ENCODE measurements at places on chromosomes 4 and X.

DNA sequence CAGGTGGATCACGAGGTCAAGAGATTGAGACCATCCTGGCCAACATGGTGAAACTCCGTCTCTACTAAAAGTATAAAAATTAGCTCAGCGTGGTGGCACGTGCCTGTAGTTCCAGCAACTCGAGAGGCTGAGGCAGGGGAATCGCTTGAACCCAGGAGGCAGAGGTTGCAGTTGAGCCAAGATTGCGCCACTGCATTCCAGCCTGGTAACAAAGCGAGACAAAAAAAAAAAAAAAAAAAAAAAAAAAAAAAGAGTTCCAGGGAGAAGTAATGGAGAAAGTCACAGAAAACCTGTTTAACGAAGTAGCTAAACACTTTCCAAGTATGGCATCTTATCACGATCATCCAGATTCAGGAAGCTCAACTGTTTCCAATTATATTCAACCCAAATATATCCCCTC lies 10.9 kb downstream of the KLHL4 start:
- DNase-seq, result no peak

GRCh38 chr4:986428-986878 lies 391 bp upstream of the IDUA start:
- DNase-seq, result no peak

DNA sequence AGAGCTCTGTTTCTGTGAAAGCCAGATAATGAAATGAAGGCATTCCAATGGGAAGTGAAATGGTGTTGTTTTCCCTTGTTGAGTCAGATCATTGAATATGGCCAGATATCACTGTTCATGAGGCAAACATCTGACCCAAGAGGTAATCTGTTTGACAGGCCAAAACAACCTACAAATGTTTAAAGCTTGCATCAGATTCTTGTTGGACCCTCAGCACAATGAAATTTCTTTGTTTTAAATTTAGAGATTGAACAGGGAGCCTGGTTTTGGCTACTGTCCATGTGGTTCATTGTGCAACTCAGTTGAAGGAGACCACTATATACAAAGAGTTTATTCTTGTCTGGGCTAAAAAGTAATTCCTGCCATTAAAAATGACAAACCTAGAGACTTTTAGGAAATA lies 159.1 kb downstream of the AFF2 start:
- no peak for DNase-seq

- DNase-seq, result no peak
These were observed 368.3 kb upstream of the GNPDA2 start for GRCh38 chr4:45094684-45095083.

- DNase-seq, result no peak
These were observed 103.6 kb downstream of the PRKX start for GRCh38 chrX:3609810-3610209.

GRCh38 chrX:40012039-40012867 lies 85.5 kb downstream of the BCOR start:
- no peak for DNase-seq

DNA sequence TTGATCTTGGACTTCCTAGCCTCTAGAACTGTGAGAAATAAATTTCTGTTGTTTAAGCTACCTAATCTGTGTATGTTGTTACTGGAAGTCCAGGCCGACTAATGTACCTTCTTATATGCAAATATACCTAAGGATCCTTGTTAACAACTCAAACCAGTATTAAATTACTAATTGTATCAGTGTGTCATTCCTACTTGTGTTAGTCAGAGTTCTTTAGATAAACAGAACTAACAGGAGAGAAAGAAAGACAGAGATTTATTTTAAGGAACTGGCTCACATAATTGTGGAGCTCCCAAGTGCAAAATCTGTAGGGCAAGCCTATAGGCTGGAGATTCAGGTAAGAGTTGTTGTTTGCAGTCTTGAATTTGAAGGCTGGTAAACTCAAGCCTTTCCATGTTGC lies 120.0 kb downstream of the ADGRL3 start:
- no peak for DNase-seq

- peak; percentile 1 for DNase-seq
These were observed 57.8 kb downstream of the HEPH start for GRCh38 chrX:66221856-66222255.

DNA sequence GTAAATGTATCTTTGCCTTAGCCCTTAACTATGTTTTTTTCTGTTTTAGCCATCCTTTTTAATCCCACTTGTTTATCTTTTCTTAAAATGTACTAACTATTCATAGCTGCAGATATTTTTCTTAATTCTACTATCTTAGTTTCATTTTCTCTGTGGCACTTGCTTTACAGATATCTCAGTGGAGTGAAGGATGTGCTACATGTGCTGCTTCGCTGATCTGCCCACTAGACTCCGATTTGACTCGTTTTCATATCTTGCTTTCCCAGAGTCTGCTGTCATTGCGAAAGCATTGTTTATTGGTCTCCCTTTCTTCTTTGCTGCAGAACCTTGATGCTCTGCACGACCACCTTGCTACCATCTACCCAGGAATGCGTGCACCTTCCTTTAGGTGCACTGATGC lies 30.6 kb downstream of the GUCY1B1 start:
- no peak for DNase-seq

DNA sequence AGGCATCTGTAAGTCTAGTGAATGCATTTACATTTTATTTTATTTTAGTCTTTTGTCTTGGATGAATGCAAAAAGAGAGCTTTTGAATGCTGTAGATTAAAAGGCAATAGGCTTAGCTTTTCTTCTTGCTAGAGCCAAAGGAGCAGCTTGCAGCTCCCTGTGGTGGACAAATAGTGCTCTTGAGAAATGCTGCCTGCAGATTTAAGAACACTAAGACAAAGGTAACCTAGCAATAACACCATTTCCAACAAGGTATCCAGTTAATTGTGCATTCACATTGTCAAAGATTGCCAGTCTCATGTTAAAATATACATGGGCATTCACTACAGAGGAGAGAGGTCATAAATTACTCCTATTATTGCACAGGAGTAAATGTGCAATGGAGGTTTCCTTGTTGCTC lies 859.2 kb upstream of the PRKX start:
- no peak for DNase-seq

Data from brain (organoid and tissue), 16 donors.